Right ventricle myocardium inferior (tissue), 1 donor: ENCODE measurements at places on chromosomes 3 and 15. TPM values are rescaled to one million over a fixed set of nuclear protein-coding genes. Genes with fewer than 3 reads are reported as not detected.

The EIF5A2 gene
- total RNA-seq = 8.8 TPM

The RHCG gene
- total RNA-seq = not detected

DNA sequence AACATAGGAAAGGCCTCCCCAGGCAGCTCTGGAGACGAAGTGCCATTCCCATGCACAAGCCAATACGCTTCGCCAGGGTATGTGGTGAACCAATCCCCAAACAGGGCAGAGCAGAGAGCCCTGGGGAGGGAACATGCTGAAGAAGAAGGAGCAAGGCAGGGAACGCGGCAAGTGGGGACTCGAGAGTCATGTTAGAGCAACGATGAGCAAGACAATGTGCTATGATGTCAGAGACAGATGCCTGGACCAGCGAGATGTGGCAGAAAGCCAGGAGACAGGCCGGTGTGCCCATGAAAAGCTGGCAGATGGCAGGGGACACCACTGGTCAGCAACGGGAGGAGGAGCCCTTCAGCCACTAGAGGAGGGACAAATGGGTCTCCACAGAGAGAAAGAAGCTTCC, 39.6 kb downstream of the NIPA2 start:
- no peak for DNase-seq

DNA sequence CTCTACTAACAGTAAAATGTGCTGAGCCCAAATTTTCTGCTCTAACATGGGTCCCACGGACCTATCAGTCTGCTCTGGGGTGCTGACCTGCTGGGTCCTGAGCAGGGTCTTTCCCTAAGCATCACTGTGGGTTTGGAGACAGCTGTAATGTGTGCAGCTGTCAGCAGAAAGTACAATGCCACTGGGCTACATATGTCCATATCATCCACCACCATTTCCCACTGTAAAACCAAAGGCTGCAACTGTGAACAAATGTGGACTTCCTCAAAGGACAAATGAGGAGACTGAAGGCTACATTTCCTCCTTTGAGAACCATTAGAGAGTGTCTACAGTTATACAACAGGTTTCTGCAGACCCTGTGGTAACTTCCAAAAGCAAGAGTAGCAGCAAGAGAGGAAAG, 33.8 kb upstream of the IP6K2 start:
- no peak for DNase-seq

- DNase-seq = no peak
These were observed 5.0 kb upstream of the PAQR9 start for GRCh38 chr3:142968319-142969025.

GRCh38 chr15:77738441-77739302, 106.0 kb upstream of the LINGO1 start:
- no peak for DNase-seq

DNA sequence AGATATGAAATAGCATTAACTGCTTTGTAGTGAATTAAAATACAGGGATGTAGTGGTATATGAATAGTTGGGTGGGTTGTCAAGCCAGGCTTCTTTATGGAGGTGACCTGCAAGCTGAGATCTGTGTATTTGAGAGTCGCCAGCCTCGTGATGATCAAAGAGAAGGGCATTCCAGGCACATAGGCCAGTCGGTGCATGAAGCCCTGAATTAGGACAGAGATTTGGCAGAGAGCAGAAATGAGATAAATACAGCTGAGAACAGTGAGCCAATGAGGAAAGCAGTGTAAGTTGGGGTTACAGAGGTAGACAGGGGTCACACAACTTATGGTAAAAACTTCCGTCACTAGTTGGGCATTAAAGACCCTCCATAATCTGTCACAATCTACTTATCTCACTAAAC, 641.9 kb downstream of the OTOL1 start:
- DNase-seq = no peak

- no peak for DNase-seq
These were observed 113.2 kb downstream of the PPP2R3A start for GRCh38 chr3:136078421-136079364.
